H4 (cell line): ENCODE measurements at places on chromosomes 1 and 21.

DNA sequence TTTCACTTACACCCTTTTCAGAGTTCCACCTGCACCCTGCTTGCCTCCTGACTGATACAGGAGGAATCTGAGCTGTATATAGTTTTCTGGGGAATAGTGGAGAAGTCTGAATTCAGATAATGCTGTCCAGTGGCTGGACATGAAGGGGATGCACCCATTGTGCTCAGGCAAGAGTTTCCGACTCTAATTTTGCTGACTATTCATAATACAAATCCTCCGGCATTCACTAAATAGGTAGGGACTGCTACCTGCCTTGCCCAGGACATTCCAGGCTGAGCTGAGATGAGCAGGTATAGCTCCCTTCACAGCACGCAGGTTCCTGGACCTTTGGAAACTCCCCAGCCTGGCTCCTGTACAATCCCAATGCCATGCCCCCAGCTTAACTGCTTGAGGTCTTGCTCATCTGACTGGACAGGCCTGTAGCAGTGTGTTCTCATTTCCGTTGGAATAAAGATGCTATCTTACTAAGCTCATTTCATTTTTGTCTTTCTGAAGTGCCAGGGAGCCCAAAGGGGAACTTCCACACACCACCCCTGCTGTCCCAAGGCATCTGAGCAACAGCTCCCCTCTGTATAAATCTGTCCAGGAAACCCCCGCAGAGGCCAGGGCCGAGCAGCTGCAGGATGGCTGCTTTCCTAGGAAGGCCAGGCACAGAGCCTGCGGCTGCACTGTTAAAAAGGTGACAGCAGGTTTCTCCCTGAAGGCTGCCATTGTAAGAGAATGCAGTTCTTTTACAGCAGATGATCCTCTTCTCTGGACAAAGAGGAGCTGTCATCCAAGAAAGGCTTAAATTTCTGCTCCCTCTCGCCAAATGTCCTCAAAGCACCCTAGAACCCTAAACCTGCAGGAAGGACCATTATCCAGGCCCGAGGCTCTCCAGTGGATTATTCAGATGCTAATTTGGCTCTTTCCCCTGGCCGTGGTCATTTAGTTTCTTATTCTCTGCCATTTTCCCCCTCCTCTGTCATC is 21.7 kb upstream of the VASH2 start:
- DNase-seq, result no peak

DNA sequence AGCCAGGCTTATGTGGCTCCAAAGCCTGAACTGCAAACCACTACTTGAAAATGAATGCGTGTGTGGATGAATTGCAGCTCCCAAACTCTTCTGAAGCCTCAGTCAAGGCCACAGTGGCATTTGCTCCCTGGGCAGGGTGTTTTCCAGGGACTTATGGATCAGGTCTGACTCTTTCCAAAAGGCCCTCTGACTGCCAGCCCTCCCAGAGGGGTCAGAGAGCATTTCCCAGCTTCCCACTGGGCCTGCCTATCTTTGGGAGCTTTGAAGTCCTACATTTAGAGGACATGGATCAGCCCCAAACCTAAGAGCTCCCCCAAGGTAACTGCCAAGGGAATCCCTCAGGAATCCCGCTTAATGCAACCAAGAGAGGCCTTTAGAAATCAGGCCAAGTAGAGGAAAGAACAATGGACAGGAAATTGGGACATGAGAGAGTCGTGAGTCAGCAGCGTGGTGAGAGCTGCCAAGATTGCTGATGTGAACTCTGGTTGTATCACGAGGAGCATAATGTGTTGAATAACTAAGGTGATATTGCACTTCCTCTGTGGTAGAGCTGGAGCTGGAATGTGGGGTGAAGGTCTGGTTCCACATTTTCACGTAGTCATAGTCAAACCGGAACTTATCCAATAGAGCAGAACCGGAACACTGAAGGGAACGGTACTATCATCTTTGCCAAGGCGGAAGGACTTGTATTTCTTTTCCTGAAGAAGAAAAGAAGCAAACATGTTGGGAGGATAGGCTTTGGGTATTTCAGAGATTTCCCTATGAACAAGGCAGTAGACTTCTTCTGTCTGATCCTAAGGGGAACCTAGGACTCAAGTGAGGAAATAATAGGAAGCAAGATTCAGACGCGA is 99.4 kb upstream of the JUN start:
- DNase-seq, result peak; percentile 97

GRCh38 chr1:221451741-221452140 is 290.1 kb downstream of the DUSP10 start:
- no peak for DNase-seq

DNA sequence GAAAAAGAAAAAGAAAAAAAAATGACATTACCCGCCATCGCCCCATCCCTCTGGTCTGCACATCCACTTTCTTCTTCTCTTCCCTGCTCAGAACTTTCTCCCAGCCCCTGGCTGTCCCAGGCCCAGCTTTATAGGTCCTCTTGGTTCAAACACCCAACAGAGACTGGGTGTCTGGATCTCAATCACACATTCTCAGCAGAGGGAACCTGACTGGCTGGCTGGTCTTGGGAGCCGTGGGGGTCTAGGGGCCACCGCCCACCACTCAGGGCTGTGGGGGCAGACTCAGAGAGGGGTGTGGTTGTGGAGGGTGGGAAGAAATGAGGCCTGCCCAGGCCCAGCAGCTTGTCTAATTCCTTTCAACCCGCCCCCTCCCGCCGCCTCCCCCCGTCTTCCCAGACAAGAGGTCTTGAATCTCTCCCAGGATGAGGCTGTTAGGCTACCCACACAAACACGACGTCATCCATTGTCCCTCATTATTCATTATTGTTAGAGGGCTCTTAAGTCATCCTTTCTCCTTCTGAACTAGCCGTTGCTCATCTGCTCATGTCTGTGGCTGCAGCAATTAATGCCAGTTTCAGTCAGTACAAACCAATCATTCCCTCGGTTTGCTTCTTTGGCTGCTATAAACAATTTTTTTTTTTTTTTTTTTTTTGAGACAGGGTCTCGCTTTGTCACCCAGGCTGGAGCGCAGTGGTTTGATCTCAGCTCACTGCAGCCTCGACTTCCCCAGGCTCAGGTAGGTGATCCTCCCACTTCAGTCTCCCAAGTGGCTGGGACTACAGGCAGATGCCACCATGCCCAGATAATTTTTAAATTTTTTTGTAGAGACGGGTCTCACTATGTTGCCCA is 40.6 kb upstream of the CLIC4 start:
- DNase-seq, result peak; percentile 40

DNA sequence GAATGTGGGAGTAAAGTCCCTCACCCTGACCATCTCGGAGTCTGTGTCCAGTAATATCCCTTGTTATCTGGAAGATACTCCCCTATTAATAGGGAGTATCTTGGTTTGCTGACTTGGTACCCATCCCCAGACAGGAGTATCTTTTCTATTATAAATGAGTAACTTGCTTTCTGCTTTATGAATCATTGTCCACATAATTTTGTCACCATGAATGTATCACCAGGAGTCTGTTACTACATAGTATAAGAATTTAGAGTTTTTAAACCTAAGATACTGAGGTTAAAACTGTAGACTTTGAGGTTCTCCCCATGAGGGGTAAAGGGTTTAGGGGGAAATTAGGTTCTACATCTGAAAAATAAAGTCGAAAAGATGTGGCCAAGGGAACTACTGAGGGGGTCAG is 175.6 kb downstream of the FCRL5 start:
- no peak for DNase-seq

DNA sequence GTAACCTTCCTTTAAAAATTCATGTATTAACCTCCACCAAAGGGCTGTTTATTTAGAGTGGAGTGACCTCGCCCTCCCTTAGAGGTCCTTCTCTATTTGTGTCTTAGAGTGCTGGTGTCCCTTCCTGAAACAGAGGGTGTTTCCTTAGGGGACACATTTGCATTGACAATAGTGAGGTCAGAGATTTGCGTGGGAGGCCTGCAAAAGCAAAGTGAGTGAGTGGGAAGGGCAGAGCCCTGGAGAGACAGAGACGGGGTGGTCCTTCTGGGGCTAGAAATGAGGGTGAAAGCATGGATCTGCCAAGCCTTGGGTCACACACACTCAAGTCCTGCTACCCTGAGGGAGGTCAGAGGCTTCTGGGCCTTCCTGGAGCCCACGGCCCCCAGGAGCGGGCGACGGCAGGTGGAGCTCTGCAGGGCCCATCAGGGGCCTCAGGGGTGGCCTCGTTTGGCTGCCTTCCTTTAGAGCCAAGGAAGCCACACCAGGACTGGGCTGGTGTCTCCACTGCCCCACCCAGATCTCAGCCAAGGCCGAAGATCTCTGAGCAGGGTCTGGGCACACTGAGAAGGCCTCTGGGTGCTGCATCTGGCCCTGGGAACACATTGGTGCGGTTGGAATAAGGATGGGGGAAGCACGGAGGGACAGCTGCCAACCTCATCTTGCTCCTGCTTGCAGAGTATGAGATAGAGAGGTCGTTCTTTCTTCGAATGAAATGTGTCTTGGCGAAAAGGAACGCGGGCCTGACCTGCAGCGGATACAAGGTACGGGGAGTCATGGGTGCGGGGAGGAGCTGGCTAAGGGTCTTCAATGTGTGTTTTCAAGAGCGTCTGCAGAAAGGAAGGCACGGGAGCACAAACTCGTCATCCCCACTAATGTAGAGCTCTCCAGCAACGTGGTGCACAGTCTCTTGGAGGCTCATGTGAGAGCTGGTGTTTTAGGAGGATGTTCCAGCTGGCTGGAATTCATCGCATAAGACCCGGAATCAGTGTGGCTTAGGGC is 23.8 kb downstream of the SIM2 start:
- no peak for DNase-seq

DNA sequence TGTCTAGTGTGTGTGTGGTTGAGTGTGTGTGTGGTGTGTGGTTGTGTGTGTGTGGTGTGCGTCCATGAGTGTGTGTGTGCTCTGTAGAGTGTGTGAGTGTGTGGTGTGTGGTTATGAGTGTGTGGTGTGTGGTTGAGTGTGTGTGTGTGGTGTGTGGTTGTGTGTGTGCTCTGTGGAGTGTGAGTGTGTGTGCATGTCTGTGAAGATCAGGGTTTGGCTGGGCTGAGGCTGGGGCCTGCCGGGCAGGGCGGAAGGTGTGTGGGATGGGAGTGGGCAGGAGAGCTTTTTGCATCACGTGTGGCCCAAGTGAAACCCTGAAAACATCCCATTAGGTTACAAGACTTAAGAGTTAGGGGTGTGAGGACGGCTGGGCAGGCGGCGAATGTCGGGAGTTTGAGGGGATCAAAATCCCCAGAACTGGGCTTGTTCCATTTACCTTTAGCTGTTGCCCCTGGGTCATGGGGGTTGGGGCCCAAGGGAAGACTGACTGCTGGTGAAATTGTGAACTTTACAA is 2.9 kb upstream of the FCMR start:
- no peak for DNase-seq

- DNase-seq, result peak; percentile 27
Observed at GRCh38 chr1:48817505-48818114, 40.9 kb upstream of the BEND5 start.

DNA sequence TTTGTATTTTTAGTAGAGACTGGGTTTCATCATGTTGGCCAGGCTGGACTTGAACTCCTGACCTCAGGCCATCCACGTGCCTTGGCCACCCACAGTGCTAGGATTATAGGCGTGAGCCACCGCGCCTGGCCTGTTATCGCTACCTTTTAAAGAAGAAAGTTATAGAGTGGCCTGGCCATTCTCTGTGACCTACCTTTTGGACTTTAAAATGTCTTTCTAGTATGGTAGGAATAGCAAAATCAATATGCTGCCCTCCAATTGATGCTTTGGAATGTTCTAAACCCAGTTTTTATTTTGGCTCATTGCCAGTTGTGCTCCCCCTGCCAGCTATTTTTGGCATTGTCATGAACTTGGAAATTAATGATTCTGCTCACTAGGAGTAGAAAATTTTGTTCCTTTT is 19.9 kb downstream of the HIPK1 start:
- DNase-seq, result no peak
